ENCODE measurements at places on chromosomes 6 and 20.

GRCh38 chr6:166341464-166341863 is 881 bp downstream of the SFT2D1 start:
- no peak for DNase-seq

- no peak for DNase-seq
These were observed 25.6 kb upstream of the HLA-DQB1 start for GRCh38 chr6:32692019-32692418.

GRCh38 chr6:30685157-30686008 is 1.1 kb downstream of the PPP1R18 start:
- DNase-seq = no peak

GRCh38 chr6:30690403-30691207 is at the start of gene NRM:
Gene NRM, minus strand, starts transcription at chr6:30690984. Its CDS starts 10 bp downstream, at chr6:30690974.
- DNase-seq = peak; percentile 49

GRCh38 chr20:31883829-31884228 is 13.4 kb downstream of the TTLL9 start:
- DNase-seq = no peak

- no peak for DNase-seq
These were observed 56.8 kb downstream of the PRDM1 start for GRCh38 chr6:106142876-106143431.
